ENCODE measurements at places on chromosomes 7 and 10.

DNA sequence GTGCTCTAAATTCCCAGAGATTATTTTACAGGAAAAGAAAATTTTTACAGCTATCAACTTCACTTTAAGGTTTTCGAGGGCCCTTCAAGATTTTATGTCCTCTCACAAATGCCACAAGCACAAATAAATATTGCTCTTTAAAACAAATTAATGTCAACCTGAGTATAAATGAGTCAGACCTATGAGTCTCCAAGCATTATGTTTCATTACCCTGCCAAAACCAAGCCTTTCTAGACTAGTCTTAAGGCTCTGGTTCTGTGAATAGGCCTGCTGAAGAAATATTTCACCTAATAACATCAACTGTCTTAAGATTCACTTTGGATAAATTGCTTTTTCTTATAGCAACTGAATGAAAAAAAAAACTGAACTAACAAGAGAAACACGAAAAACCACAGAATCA is 153.0 kb downstream of the PDE1C start:
- DNase-seq = no peak

GRCh38 chr10:105843786-105844185 is 1202.7 kb downstream of the SORCS3 start:
- no peak for DNase-seq

- no peak for DNase-seq
Observed at GRCh38 chr10:81179805-81180452, 642.2 kb downstream of the SH2D4B start.

GRCh38 chr7:35753761-35754603 is 46.9 kb upstream of the SEPTIN7 start:
- no peak for DNase-seq

All from astrocyte of the cerebellum (primary cell).